8988T (cell line): ENCODE measurements at places on chromosomes 7 and 10.

GRCh38 chr7:155921804-155922066 lies 109.5 kb upstream of the SHH start:
- no peak for DNase-seq

DNA sequence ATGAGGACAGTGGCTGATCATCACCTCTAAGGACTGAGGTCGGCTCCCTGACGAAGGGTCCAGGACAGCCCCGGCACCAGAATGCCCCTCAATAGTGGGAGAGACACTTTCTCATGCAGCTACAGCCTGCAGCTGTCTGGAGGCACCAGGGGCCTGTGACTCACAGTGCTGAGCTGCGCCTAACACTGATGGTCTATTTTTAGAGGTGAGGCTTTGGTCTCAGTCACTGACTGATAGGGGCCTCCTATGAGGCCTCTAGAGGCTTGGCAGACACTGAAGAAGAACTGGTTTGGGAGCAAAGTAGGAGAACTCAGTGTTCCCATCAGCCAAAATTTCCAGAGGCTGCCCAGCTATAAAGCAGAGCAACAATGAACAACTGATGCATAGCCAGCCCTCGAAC lies 130.1 kb downstream of the COBL start:
- no peak for DNase-seq

GRCh38 chr10:83075815-83076355 lies 1063.4 kb upstream of the GHITM start:
- DNase-seq: no peak

DNA sequence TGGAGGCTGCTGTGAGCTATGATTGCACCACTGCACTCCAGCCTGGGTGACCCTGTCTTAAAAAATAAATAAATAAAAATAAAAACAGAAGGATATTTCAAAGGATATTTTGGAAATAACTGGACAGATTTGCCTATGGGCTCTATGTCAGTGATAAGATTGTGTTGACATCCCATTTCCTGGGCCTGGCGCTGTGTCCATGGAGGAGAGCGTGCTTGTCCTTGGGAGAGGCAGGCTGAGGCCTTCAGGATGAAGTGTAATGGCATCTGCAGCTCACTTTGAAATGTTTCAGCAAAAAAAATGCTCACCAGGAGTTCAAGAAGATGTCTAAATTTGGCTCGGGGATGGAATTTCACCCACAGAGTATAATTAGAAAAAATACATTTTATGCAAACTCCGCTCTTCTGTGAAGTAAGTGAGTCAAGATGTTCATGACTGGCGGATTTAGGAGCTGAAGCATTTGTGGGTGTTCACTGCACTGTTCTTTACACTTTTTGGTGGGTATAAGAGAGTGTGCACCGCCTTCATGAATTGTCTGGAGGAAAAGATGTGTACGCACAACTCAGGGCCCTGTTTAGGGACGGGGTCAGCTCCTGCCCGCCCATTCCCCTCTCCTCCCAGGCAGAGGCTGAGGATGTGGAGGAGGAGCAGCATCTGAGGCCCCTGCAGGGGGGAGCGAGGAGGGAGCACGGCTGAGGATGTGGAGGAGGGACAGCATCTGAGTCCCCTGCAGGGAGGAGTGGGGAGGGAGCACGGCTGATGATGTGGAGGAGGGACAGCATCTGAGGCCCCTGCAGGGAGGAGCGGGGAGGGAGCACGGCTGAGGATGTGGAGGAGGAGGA lies 18.5 kb upstream of the FOXL3 start:
- DNase-seq: no peak

DNA sequence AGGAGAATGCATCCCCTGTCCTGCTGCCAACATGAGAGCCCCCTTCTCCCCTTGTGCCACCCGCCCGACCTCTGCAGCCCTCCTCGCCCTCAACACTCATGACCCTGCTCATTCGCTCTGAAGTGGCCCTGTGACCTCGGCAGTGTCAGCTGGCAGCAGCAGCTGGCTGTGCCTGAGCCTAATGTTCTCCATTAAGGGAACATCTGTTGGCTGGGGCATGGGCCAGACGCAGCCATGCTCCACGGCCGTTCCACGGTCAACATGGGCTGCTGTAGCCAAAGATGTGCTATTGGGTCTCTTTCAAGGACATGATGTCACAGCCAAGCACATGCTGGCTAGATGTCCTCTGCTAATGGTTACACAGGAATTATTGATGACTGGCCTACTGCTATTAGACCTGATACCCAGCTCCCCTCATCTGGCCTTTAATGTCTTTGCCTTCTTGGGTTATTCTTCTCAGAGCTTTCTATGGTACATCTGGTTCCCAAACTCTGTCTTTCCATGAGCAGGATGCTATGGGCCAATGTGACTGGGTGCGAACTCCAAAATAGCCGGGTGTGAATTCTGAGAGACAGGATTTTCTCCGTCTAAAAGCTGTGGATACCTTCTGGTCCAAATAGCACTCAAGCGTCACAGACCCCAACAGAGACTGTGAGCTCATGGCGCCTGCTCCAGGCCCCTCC lies 22.4 kb downstream of the ADCYAP1R1 start:
- no peak for DNase-seq

DNA sequence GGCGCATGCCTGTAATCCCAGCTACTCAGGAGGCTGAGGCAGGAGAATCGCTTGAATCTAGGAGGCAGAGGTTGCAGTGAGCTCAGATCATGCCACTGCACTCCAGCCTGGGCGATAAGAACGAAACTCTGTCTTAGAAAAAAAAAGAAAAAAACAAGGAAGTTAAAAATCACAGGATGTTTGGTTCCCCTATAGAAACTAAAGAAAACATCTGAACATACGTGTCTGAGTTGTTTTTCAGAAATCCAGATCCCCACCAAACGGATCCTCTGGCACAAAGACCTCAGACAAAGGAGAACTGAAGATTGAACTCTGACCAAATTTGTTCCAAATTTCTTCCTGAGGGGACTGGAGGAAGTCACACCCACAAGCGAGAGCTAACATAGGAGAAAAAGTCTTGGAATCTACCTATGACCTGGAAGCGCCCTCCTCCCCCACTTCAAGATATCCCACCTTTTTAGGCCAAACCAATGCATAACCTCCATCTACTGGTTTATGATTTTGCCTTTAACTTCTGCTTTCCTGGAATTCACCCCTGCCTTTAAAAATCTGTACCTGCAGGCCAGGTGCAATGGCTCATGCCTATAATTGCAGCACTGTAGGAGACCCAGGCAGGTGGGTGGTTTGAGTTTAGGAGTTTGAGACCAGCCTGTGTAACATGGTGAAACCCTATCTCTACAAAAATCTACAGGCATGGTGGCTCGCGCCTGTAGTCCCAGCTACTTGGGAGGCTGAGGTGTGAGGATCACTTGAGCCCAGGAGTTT lies 19.7 kb upstream of the SIRT1 start:
- DNase-seq: no peak

DNA sequence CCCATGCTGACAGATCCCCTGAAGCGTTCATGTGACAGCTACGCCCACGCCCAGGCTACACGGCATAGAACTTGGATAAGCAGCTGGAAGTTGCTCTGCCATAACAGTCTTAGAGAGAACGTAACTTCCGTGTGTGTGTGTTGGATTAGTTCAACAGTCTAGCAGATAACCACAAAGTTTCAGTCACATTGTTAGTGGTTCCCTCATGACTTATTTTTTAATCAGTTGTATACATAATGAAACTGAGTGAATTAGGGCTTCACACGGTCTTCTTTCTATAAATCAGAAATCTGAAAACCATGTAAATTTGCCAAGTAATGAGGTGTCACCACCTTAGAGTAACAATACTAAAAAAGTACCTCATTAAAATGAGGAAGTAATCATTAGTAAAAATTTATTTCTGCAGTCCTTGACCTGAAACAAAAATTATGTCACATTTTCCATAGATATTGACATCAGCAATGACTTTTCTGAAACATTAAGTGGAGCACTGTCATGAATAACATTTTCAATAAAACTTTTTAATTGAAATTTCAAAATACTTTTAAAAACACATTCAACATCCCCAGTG lies 21.7 kb upstream of the MACC1 start:
- no peak for DNase-seq

DNA sequence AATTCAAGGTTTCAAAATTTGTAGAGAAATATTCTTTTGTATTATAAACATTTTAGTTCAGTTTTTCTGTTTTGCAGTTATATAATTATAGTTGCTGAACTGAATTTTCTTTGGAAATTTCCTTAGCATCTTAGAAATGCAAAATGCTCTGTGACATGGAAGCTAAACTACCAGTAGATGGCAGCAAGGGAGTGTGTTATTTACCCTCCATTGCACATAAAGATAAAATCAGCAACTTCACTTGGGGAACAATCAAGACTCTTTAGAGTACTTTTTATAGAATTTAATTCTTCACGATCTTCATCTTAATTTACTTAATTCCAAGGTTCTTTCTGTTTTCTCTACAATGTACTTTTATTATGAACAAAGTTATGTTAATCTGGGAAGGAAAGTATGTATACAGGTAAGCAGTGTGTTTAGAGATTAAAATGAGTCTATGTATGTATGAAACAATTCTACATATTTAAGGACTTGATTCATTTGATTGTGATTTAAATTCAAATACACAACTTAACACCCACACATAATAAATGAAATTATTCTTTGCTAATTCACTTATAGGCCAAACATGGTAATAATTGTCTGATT lies 404.2 kb downstream of the THSD7A start:
- DNase-seq: no peak

DNA sequence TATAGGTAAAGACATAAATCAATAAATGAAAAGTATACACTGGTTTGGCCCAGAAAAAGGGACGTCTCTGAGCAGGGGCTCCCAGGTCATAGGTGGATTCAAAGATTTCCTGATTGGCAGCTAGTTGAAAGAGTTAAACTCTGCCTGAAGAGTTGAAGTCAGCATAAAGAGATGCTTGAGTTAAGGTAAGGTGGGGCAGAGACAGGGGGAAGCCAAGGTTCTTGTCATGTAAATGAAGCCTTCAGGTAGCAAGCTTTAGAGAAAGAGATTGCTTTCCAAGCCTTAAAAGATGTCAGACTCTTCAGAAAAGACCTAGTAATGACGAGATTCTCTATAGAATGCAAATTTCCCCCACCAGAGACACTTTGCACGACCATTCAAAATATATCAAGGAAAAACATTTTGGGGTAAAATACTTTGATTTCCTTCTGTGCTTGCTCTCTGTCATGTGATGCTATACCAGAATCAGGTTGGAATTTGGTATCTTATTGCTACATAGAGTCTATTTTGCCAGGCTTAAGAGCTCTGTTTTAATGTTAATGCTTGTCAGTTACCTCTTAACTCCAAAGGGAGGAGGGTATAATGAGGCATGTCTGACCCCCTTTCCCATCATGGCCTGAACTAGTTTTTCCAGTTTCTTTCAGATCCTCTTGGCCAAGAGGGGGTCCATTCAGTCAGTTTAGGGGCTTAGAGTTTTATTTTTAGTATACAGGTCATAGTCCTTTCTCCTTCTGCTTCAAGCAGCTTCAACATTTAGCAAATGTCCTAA lies 429.6 kb downstream of the ADRA2A start:
- no peak for DNase-seq

GRCh38 chr7:149670288-149670687 lies 103.1 kb downstream of the ZNF467 start:
- DNase-seq: no peak

GRCh38 chr7:86939197-86939814 lies 120.1 kb downstream of the ELAPOR2 start:
- DNase-seq: no peak

- no peak for DNase-seq
These were observed 1.5 kb downstream of the CTBP2 start for GRCh38 chr10:125158601-125159485.

DNA sequence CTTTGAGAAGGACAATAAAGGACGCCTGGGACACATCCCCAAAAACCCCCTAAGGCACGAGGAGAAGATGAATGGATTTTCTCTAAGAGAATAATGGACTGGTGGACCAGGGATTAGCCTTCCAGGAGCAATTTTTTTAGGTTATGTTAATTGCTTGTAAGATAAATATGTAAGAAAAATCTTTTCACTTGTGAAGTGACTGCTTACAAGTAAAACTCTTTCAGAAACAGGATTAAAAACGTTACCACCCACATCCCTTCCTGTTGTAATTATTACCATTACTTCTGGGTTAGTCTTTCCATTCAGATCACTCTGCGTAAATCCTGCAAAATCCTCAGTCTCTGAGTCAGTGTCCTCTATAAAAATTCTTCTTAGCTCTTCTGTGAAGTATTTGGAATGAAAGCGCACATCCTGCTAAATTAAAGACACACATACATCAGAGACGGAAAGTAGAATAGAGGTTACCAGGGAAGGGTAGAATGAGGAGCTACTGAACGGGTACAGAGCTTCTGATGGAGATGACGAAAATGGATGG lies 34.3 kb downstream of the CDCA7L start:
- DNase-seq: no peak

DNA sequence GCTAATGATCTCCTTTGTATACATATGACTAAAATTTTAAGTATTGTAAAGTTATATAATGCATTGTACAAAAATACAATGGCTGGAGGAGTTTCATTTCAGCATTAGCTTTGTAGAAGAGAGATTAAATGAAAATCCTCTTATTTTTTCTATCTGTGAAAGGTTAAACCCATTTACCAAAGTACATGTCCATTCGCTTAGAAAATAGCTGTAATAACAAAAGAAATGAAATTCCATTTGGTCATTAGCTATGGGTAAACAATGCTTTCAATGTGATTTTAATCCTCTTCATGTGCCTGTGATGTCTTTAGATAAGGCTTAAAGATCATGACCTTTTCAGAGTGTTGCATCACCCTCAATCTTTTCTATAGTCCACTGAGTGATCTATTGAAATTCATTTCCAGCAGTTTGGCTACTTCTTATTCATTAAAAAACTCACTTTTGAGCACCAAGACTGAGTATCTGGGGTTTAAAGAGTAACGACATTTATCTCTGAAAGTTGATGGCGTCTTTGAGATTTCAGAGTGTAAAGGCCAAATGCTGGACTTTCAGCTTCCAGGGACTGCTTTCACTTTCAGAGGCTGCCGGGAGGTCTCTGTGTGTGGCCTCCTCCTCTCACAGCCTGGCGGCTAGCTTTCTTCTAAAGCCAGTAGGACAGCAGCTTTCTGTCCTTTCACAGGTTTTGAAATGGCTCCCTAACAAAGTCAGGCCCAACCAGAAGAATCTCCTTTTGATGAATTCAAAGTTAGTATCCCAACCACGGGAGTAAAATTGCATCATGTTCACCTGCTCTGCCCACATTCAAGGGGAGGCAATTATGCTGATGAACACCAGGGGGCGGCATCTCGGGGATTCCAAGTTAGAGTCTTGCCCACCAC lies 701.4 kb upstream of the COBL start:
- no peak for DNase-seq

GRCh38 chr10:77907900-77908717 lies 18.4 kb downstream of the DLG5 start:
- DNase-seq: no peak

- no peak for DNase-seq
These were observed 918.1 kb upstream of the POT1 start for GRCh38 chr7:125847692-125848091.

- DNase-seq: no peak
These were observed 141.7 kb upstream of the COL1A2 start for GRCh38 chr7:94252971-94253370.

- no peak for DNase-seq
These were observed 8.4 kb downstream of the USP6NL start for GRCh38 chr10:11602919-11603523.
